ENCODE measurements at places on chromosomes 13 and 19.
A peak's percentile ranks its signal among the peaks of the same experiment; 100 is the strongest.

GRCh38 chr13:73598020-73598712 is 536.0 kb downstream of the KLF12 start:
- DNase-seq: peak; percentile 80

DNA sequence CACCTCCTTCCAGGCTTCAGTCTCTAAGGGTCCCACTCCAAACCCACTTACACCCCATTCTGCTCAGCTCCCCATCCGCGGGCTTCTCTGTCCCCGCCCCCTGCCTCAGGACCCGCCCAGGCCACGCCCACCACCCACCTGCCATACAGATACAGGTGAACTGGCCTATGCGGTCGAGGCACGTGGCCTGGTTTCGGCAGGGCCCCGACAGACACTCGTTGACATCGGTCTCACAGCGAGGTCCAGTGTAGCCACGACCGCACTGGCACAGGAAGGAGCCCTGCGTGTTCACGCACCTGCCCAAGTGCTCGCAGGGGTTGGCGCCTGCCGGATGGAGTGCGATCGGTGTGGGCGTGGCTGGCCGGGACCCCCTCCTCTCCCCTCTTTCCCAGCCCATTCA is 11.9 kb downstream of the NOTCH3 start:
- DNase-seq: no peak

GRCh38 chr13:65836066-65836465 is 1394.1 kb downstream of the PCDH9 start:
- DNase-seq: no peak

- DNase-seq: no peak
Measured at GRCh38 chr13:101258509-101258908, 157.8 kb downstream of the NALCN start.

DNA sequence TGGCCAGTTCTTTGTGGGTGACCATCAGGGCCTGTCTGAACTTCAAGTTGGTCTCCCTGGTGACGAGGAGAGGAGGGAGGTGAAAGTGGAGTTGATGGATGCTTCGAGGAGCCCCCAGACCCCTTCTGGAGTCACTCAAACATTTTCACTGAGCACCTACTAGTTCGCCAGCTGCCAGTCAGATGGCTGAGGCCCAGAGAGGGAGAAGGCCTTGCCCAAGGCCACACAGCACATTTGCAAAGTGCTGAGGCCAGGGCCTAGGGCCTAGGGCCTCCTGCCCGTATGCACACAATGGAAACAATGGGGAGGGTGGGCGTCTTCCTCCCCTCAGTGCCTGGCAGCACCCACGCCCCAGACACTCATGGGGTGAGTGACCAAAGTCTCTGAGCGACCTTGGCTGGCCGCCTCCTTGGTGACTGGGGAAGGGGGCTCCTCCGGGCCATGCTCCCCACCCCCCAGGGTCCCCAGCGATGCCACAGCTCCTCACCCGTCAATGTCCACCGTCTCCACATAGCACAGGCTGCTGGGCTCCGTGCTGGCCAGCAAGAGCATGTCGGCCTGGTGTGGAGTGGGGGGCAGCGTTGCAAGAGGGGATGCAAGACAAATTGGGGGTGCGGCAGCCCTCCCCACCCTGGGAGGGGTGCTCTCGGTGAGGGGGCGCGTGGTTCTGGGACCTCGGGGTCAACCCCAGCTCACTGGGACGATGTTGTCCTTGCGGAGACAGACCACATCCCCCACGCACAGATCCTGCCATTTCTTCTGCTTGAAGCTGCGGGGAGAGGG is 6.5 kb downstream of the ATP8B3 start:
- no peak for DNase-seq

DNA sequence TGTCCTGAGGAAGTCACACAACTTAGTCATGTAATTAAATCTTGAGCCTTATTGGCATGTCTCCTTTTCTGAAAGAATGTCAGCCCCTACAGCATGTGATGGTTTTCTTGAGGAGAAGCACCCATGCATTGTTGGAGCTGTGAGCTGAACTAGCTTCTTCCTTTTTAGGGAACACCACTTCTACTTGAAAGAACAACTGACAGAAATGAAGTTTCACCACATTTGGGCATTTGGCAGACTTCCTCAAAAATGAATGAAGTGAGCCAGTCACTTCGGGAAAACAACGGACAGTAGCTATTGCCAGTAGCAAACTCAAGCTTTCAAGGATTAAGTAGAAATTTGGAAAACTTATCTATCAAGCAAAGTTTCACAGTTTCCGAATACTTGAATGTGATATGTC is 1351.3 kb downstream of the EFNB2 start:
- no peak for DNase-seq

GRCh38 chr19:48473161-48473966 is 4.2 kb downstream of the CYTH2 start:
- no peak for DNase-seq

- DNase-seq: no peak
Measured at GRCh38 chr13:30874111-30874510, 32.0 kb upstream of the MEDAG start.

GRCh38 chr19:2282062-2282861 is at the start of gene PEAK3:
PEAK3 (minus strand) TSS chr19:2282175; CDS start chr19:2280931, 1,244 bp downstream.
- DNase-seq: peak; percentile 58

- peak; percentile 82 for DNase-seq
Measured at GRCh38 chr19:47035127-47036096, 13.0 kb downstream of the TMEM160 start.
